ENCODE measurements at places on chromosomes 2 and 18.

DNA sequence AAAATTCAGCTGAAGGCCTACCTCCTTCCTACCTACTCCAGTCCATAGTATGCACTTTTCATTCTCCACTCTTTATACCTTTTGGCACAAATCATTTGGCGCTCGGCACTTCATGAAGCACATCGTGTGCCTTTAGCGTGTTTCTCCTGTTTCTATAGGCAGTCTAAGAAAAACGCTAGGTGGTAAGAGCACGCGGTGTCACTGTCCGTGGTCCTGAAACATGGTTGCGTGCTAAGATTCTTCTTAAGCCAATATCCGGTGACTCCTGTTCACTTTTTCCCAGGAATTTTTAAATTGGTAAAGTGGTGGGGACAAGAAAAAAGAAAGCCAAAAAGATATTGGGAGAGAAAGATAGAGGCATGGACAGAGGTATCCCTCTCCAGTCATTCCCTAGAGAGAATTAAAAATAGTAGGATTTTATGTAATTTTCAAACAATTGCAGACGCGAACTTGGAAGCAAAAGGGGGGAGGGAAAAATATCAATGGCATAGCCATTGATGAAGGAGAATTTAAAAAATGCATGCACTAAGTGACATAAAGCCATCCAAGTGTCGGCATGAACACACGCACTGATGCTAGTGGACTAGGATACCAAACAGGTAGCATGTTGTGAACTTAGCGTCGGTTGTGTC is 1.4 kb upstream of the CTNNA2 start:
- no peak for DNase-seq

DNA sequence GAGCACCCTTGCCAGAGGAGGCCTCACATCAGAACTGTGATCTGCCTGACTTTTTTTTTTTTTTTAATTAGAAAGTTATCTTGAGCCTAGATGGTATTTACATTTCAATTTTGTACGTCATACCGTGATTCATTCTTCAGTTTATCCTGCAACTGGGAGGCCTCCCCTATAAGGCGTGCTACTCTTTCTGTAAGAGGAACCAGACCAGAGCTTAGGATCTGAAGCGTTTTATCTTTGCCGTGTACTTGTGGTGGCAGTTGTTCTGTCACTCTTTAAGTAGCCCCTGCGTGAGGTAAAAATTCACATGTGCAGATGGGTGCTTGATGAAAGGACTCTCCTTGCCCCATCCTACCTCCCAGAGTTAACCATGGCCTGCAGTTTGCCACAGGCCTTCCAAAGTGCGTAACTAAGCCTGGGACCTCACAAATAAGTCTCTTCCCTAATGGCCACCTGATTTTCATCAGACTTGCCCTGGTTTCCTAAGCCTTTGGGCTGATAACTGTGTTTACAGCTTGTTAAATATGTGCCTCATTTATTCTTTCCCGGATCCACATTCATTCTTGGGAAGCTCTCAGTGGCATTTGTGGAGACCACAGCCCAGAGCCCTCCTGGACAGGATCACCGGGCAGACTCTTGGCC is 96.0 kb downstream of the MTCL1 start:
- DNase-seq: no peak

- DNase-seq: no peak
Observed at GRCh38 chr2:238247002-238247822, 7.4 kb upstream of the HES6 start.

- no peak for DNase-seq
Observed at GRCh38 chr18:25352629-25353005, 651 bp upstream of the ZNF521 start.

DNA sequence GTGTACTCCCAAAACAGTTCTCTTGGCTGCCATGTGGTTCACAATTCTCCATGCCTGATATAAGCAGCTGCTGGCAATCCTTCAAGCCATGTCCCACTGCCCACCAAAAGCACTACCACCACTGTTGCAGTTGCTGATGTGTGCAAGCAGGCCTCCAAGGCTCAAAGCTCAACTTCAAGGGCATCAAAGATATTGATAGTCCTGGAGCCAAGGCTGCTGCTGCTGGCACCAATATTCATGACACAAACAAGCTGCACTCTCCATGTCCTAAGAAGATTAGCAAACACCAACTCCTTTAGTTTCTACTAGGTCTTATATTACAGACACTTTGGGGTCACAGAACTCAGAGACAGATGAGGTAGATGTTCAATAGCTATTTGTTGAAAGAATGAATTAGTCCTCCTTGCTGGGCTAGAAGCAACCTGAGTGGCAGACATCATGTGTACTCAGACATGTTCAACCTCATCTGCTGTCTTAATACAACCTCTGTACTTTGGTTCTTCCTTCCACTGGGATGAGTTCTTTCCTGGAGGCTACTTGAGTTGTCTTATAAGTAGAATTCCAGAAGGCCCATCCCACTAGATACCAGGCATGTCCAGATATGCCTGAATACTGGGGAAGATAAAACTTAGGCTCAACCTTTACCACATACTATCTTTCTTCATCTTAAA is 104.5 kb upstream of the UGP2 start:
- no peak for DNase-seq

DNA sequence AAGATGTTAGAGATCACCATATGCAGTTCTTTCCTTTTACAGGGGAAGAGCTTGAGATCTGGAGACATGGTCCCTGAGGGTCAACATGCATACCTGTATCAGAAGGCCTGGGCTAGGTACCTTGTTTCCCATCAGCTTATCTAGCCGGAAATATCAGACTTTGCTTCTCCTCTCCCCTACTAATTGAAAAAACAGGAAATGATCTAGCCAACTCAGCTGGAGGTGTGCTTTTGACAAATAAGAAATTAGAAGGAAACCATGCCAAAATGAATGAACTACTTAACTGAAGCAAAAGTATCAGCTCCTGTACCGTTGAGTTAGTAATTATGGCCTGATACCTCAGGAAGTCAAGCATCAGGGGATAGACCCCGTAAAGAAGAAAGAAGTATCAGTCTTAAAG is 20.4 kb downstream of the PKP4 start:
- DNase-seq: no peak

GRCh38 chr2:135851858-135852257 is 14.9 kb upstream of the LCT start:
- DNase-seq: no peak

DNA sequence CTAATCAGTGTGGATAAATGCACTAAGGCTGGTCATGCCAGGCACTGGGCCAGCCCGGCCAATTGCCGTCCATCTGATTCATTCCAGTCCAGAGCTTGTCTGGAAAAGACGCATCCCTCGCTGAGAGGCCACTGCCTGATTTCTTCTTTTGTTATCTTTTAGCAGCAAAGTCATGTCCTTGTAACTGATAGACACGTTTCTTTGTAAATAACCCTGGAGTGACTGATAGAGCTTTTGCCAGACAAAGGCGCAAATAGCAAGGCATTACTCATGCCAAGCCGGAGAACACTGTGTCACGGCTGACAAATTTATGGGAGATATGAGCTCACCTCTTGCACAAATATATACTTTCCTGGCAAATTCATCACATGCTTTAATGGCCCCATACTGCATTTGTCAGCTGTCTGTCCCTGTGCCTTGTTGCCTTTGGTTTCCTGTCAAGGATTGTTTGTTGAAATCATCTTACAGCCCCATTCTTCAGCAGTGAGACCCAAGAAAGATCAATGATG is 164.4 kb downstream of the ETAA1 start:
- no peak for DNase-seq

DNA sequence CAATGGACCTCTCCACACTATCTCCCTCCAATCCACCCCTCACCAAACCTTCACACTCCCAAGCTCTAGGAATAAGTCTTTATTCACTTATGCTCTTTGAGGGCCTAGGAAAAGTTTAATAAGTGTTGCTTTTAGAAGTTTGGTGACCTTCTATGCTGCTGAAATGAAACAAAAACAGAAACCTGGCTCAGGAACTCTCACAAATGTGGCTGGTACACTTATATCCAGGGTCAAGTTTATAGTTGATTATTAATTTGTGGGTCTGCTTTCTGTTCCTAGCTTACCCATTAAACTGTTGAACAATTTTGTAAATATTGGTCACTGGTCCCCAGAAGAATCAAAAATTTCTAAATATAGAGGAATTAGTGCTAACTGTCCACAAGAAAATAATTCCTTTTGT is 14.2 kb upstream of the ANKRD44 start:
- DNase-seq: no peak

GRCh38 chr2:152227969-152228592 is 52.5 kb upstream of the STAM2 start:
- DNase-seq: no peak

GRCh38 chr2:11631462-11631861 is 38.5 kb downstream of the NTSR2 start:
- no peak for DNase-seq

- no peak for DNase-seq
Observed at GRCh38 chr2:113032737-113033136, 19.9 kb downstream of the IL36B start.

DNA sequence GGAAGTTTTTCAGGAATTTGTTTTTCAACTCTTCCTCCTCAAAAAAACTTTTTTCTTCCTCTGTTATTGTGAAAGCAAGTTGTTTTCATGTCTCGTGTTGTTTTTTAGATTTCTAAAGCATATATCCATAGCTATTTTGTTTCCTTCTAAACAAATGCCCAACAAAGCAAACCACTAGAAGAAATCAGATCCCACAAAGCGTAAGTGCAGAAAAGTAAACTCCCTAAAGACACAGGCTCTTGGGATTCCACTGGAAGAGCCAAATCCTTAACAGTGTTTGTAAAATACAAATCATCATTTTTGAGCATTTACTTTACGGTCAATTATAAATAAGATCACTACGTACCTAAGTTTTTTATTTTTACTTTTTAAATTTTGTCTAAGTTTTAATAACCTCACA is 21.7 kb upstream of the RIF1 start:
- DNase-seq: no peak

DNA sequence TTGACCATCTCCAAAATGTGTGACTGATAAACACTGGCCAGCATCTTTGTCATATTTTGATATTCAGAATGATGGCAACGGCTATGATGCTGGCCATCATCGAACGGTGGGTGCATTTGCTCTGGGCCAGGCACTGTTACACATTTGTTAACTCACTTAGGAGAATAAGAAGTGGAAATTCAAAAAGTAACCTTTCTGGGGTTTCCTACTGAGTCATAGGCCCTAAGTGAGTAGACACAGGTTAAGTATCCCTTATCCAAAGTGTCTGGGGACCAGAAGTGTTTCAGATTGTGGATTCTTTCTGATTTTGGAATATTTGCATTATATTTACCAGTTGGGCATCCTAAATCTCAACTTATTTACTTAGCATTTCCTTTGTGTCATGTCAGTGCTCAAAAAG is 64.7 kb upstream of the TMEM87B start:
- no peak for DNase-seq

GRCh38 chr2:227661025-227661649 is 5.5 kb upstream of the SCYGR5 start:
- DNase-seq: no peak
